ENCODE measurements at places on chromosomes 2 and 18.

GRCh38 chr2:217466104-217466503 is 536.7 kb downstream of the TNS1 start:
- DNase-seq = no peak

DNA sequence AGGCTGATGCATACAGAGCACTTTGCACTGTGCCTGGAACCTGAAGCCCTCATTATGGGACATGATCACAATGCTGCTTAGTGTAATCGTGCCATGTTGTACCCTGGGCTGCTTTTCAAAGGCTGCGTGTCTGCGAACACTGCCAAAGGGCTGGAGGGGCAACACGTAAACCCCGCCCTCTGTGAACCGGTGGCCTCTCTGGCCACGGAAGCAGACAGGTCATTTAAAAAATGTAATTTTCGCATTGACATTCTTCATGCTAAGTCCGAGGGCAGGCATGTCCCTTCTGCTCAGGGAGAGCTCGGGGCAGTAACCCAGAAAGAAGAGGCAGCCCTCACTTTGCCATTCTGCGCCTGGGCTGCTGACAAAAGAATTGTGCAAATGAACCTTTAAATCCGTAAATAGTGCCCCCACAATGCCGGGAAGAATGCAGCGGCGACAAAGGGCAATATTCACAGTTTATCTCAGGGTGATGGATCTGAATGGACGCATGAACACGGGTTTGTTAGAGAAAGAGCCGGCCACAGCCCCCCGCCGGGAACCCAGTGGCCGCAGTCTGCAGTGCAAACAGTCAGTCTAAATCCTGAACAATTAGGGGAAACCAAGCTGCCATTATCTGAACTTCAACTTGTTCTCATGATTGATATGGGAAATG is 226.1 kb downstream of the MYCN start:
- DNase-seq = no peak

GRCh38 chr2:6883448-6884122 is 6.0 kb downstream of the RSAD2 start:
- DNase-seq = no peak

DNA sequence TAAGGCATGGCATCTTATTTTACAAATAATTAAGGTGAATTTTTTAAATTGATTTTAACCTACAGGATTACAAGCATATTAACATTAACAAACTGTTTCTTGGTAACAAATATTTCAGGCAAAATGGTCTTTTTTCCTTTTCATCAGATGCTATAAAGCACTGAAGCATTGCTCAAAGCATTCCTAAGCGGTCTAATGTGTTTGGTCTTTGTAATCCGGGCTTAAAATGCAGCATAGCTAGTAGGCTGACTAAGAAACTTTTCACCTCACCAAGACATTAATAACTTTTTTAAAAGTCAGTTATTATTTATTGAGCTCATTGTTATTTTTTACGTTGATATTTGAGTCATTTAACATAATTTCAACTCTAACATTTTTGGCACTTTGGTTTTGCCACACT is 538.8 kb upstream of the SLC39A10 start:
- DNase-seq = no peak

- DNase-seq = peak; percentile 3
Observed at GRCh38 chr2:10526281-10527000, 78.3 kb upstream of the ODC1 start.

DNA sequence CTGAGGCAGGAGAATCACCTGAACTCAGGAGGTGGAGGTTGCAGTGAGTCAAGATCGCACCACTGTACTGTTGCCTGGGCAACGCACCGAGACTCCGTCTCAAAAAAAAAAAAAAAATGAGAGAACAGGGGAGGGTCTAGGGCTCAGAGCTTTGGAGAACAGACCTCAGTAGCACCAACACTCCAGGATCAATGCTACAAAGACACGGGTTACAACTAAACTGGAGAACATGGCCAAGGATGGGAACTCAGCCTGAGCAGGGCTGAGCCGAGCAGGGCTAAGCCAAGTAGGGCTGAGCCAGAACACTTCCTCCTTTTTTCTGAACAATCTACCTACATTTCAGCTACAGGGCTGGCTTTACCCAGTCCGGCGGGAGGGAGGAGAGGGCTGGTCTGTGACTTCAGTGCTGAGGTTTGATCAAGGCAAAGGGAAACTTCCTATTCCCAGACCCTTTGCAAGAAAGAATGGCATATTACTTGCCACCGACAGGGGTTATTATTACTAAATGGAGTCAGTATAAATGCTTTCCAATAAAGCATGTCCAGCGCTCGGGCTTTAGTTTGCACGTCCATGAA is 2.9 kb upstream of the CASP8 start:
- DNase-seq = peak; percentile 80

GRCh38 chr2:239202343-239202742 is 198.5 kb downstream of the HDAC4 start:
- peak; percentile 9 for DNase-seq

DNA sequence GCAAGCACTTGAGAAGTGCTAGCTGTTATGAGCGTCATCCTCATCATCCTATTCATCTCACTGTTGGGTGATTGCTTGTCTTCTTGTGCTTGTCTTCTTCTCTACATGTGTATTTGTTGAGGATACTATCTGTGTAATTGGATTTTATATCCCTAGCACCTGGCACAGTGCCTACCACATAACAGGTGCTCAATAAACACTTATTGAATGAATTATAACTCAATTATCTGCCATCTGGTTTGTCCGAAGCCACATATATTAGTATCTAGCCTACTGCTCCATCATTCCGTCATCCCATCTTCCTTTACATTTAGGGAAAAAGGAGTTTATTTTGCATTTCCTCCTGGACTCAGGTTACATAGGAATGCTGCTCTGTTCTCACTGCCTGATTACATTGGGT is 330.4 kb upstream of the ETAA1 start:
- no peak for DNase-seq

GRCh38 chr2:235677937-235678336 is 184.1 kb downstream of the AGAP1 start:
- DNase-seq = no peak

DNA sequence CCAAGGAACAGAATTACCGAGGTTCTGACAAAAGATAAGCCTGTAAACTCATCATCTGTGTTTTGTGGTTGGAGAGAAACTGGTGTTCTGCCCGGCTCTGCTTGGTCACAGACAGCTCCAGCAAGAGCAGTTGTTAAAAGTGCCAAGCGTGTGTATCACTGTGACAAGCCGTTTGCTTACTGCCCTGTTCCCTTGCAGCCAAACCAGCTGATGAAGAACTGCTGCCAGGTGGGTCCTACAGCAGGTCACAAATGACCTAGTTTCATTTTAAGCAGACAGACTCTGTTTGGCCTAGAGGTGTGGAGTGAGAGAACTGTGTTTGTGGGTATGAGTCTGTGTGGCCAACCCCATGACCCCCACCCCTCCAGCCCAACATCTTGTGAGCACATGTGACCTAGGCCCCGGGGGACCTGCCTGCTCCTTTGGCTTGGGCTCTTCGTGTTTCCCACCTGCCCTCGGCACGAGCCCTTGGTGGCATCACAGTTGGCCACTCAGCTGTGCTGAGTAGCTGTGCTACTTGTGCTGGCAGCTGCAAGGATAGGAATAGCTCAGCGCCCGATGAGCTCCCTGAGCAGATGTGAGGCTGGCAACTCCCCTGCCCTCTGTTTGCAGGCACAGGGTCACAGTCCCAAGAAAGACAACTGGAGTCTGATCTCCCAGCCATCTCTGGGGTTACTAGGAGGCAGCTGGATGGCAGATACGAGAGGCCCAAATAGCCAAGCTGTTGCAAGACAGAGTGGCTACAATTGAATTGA is 9.7 kb downstream of the OXER1 start:
- DNase-seq = no peak

- no peak for DNase-seq
Observed at GRCh38 chr2:202030691-202031090, 3.0 kb upstream of the FZD7 start.

DNA sequence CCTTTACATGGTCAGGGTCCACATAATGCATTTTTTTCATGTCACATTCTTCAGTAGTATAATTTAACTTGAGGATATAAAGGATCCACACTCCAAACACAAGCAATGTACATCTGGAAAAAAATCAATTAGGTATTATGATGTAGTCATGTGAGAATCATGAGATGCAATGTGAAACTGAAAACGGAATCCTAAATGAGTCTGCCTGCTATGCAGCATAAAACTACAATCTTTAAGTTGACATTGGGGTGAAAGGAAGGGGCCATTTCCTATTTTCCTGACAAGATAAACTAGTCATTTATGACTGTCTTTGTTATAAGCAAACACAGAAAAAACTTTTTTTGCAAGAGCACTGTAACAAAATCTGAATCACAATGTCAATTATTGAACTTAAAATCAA is 27.6 kb downstream of the ST3GAL5 start:
- DNase-seq = no peak

DNA sequence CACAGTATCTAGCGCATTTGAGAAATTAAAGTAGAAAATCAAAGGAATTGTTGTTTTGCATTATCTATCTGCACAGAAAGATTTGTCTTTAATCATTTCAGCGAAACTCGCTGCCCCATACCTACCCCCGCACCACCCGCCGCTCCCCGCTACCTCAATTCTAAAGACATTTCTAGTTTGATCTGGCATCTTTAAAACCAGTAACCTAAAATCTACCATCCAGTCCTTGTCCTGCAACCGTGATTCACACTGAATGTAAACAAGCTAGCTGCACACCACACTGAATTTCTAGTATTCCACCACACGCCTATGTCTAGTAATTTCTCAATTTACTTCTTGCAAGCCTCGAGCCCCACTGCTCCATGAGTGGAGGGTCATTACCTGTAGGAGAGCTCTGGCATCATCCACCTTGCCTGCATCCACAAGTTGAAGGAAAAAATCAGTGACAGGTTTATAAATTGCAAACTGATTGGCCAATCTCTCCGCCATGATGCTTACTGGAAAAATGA is 60.1 kb downstream of the ABCG8 start:
- DNase-seq = no peak

GRCh38 chr2:157897106-157897971 is 21.2 kb upstream of the ACVR1 start:
- DNase-seq = peak; percentile 68

- DNase-seq = no peak
Observed at GRCh38 chr2:180169474-180169873, 162.4 kb upstream of the CWC22 start.

GRCh38 chr2:60948926-60949579 is 67.7 kb downstream of the REL start:
- peak; percentile 32 for DNase-seq

- peak; percentile 13 for DNase-seq
Observed at GRCh38 chr2:31523871-31524492, 56.8 kb downstream of the SRD5A2 start.

DNA sequence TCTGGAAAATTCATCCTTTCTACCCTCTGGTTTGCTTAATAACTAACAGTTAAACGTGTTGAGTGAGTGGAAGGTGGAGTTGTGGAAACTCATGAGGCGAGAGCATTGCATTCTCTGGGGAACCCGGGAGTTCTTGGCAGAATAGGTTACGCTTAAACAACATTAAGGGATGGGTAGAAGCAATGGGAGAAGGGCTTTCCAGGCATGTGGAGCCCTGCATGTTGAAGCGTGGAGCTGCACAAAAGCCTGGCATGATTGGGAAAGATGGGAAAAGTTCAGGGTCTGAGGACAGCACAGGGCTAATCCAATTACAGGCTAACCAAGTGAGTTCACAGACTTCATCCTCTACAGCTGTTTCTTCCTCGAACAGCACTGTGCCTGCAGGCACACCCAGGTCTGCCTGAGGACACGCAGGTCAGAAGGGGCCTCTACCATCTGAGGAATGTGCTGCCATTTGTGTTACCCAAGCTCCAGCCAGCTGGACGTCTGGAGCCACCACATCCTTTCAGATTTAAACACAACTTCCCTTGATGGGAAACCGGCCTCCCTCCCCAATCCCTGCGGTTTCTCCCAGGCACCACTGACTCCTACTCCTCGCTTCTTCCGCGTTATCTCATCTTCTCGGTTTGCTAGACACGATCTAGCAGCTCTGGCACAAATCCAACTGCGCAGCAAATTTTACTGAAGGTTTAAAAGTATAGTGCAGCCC is 164.2 kb downstream of the ANTXR1 start:
- DNase-seq = no peak

- DNase-seq = no peak
Observed at GRCh38 chr18:69401226-69401971, 711 bp downstream of the DOK6 start.

DNA sequence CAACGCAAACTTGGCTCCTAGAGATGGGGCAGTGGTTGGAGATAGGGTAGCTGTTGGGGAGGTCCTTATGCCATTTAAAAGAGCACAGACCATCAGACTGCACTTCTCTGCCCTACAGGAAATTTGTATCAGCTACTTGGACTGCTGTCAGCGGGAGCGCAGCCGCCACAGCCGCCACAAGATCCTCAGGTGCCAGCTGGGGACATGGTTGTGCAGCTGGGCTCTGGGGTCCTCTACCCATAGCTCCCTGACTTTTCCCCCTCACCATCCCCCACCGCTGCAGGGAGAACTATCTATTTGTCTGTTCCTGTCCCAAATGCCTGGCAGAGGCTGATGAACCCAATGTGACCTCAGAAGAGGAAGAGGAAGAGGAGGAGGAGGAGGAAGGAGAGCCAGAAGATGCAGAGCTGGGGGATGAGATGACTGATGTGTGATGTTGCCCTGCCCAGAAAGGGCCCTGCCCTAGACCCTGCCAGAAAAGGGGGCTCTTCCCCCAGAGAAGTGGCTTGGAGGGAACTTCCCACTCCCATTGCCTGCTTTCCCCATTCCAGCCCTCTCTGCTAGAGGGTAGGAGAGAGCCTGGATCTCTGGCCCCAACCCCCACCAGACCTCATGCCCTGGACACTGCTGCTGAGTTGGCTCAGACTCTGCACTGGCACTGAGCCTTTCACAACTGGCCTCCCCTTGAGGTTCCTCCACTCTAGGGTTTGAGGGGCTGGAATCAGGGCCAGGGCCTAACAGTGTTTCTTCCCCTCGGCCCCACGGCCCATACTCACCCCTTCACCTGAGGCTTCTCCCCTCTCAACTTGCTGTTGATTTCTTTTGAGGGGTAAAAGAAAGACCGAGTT is 7.3 kb downstream of the PRADC1 start:
- DNase-seq = no peak

DNA sequence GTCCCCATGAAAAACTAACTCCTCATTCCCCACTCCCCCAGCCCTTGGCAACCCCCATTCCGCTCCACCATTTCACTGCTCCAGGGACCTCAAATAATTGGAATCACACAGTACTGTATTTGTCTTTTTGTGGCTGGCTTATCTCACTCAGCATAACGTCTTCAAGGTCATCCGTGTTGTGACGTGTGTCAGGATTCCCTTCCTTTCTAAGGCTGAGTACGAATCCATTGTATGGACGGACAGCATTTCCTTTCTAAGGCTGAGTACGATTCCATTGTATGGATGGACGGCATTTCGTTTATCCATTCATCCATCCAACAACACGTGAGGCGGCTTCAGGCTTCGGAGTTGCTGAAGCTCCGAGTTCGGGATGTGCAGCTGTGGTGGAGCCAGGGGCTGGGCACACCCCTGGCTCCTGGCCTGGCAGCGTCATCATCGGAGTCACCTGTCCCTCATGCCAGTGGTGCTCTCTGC is 1.2 kb upstream of the ASB1 start:
- no peak for DNase-seq

GRCh38 chr2:134917888-134918525 is 615 bp upstream of the CCNT2 start:
- DNase-seq = no peak
